ENCODE measurements at places on chromosomes 1 and 21.

GRCh38 chr1:65420590-65421350 is at the start of the genes LEPR and LEPROT:
TSS of gene LEPR (plus strand) at chr1:65420668. CDS start at chr1:65565566, 144,898 bp downstream.
TSS of gene LEPROT (plus strand) at chr1:65420668. CDS start at chr1:65420725, 57 bp downstream.
- no peak for DNase-seq

- DNase-seq = no peak
These were observed 74.1 kb downstream of the VCAM1 start for GRCh38 chr1:100793659-100794058.

DNA sequence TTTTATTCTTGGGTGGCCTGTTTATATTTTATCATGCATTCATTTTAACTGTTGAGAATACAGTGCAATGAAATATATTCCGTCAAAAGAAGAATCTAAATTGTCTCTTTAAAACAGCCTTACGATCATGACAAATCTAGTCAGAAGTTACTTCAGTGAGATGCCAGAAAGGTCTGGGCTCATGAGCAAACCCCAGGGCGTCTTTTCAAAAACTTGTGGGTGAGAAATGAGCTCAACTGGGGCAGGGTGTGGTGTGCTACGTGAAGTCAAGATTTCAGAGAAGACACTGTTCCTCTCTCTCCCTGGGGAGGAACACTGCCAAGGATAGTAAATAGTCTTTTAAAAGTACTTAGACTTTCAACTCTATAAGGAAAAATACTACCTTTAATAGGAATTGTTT is 13.4 kb upstream of the UAP1 start:
- no peak for DNase-seq

GRCh38 chr1:200520735-200521134 is 99.8 kb downstream of the KIF14 start:
- DNase-seq = no peak

DNA sequence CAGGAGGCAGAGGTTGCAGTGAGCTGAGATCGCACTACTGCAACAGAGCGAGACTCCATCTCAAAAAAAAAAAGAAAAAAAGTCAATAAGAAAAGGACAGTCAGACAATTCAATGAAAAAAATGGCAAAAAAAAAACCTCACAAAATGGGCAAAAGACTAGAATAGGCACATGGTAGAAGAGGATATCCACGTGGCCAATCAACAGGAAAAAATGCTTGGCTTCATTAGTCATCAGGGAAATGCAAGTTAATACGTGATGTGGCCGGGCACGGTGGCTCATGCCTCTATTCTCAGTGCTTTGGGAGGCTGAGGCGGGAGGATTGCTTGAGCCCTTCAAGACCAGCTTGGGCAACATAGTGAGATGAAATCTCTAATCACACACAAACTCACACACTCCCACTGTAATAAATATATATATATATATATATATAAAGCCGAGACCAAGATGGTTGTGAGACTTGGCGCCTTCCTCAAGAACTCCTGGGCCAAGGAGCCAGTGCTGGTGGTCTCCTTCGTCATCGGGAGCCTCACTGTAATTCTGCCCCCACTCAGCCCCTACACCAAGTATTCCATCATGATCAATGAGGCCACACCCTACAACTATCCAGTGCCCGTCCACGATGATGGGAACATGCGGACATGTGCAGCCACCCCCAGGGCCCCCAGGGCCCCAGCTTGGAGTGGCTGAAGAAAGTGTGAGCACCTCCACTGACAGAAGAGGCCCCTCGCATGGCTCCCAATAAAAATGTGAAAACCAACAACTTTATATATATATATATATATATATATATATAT is 22.9 kb upstream of the LEFTY2 start:
- no peak for DNase-seq

GRCh38 chr1:114116086-114116485 is 37.6 kb downstream of the SYT6 start:
- DNase-seq = no peak
